SK-MEL-5 (cell line): ENCODE measurements at places on chromosomes 3 and 15.

DNA sequence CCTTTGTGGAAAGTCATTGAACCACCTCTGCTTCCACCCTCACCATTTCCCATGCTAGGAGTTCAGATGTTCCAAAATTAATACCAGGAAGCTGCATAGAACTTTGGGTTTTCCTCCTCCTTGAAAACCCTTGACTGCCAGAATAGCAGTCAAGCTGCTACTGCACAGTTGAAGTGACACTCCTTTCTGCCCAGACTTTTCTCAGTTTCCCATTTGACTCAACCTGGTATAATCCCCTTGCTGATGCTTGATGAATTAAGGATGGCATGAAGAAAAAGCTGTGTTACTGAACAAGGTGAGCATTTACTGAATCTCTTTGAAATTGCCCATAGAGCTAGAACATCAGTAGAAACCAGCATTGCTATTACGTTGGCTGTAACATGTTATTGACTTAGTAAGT, 286.0 kb downstream of the EDEM1 start:
- DNase-seq, result no peak

GRCh38 chr3:38099518-38099917, 37.4 kb downstream of the ACAA1 start:
- no peak for DNase-seq

DNA sequence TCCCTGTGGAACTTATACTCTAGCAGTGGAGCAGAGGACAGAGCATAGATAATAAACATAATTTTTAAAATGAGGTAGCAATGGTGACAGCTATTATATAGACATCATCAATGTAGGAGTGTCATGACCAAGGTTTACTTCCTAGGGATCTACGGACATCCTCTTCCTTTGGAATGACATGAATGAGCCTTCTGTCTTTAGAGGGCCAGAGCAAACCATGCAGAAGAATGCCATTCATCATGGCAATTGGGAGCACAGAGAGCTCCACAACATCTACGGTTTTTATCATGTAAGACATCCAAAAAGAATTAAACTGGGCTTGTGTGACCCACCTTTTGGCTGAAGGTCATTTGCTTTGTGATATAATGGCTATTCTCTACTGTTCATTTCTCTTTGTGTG, 30.1 kb upstream of the CAPN3 start:
- DNase-seq, result peak; percentile 80

GRCh38 chr15:91632176-91632575, 221.3 kb upstream of the SLCO3A1 start:
- DNase-seq, result no peak

DNA sequence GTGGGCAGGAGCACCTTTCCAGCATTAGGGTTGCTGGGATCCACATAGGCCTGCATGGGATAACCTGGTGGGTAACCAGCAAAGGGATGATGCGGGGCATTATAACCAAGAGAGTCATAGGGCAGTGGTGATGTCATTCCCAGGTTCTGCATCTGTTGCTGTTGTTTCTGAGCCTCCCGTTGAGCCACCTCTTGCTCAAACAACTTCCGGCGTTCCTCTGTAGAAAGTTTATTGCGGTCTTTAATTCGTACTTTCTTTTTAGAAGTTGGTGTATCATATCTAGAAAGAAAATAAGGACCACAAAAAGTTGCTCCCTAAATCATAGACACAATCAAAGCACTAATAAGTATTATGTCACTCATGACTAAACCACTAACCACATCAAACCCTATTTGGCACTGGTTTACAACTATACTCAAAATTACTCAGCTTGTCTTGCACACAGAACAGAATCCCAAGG, 77.8 kb downstream of the NBEAL2 start:
- no peak for DNase-seq

DNA sequence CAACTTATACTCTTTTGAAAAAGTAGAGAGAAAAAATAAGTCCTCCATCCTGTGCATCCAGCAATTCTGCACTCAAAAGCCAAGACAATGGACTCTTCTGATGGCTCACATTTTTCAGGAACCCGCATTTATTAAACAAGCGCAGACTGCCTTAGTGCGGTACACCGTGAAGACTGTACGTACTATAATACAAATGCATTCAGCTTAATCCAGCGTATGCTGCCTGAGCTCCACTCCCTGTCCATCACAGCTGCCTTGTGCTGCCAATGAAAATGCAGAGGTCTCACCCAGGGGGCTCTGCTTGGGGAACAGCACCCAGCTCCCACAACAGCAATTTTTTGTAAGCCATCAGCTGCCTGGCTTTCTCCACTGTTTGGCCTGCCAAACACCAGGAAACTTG, 350.9 kb downstream of the ULK4 start:
- DNase-seq, result no peak

DNA sequence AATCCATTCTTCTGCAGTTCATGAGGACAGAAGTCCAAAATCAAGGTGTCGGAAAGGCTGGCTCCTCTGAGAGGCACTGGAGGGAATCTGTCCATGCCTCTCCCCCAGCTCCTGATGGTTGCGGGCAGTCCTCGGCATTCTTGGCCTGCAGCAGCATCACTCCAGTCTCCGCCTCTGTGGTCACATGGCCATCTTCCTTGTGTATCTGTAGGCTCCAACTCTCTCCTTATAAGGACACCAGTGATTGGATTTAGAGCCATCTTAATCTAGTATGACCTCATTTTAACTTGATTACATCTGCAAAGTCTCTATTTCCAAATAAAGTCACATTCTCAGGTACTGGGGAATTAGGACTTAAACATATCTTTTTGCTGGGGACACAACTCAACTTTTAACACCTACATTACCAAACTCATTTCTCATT, 56.0 kb upstream of the FLNB start:
- DNase-seq, result no peak

GRCh38 chr3:128123156-128123537, 465 bp downstream of the RUVBL1 start:
- DNase-seq, result no peak

DNA sequence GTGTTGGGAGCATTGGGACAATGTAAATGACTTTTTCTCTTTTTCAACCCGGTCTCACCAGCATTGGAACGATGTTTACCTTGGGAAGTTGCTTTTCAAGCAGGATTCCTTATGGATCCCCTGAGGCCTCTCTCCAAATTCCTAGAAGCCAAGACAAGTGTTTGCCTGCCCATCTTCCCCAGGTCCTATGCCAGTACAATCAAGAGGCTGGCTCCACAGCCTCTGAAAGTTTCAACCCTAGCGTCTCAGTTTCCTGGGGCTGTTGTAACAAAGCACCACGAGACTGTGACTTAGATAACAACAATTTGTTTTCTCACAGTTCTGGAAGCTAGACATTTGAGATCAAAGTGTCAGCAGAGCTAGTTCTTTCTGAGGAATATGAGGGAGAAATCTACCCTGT, 347.2 kb upstream of the UMPS start:
- no peak for DNase-seq

DNA sequence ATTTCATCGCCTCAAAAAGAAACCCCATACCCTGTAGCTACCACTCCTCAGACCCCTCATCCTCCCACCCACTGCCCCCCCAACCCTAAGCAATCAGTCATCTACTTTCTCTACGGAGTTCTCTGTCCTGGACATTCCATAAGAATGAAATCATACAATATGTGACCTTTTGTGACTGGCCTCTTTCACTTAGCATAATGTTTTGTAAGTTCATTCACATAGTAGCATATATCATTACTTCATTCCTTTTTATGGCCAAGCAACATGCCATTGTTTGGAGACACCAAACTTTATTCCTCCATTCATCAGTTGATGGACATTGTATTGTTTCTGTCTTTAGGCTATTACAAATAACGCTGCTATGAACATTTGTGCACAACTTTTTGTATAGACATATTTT, 64.2 kb downstream of the TNIK start:
- no peak for DNase-seq

DNA sequence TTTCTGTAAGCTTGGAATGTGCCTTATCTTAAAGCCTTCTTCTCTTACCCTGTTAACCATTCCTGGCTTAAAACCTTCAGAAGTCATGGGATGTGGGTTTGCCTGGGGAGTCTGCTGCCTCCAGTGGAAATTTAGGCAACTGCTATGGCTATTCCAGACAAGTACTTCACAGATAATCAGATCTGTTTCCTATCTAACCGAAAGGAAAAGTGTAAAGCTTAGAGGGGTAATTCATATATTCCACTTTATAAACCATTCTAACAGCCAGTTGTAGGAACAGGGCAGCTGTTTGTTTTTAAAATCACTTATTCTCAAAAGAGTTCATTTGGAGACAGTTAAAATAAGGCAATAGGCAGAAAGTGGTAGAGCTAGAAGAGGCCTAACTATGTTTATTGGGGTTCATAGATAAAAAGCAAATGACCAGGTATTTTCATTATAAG, 219.9 kb downstream of the TCF12 start:
- peak; percentile 82 for DNase-seq

GRCh38 chr3:54123003-54123775, 837 bp downstream of the CACNA2D3 start:
- DNase-seq, result no peak

DNA sequence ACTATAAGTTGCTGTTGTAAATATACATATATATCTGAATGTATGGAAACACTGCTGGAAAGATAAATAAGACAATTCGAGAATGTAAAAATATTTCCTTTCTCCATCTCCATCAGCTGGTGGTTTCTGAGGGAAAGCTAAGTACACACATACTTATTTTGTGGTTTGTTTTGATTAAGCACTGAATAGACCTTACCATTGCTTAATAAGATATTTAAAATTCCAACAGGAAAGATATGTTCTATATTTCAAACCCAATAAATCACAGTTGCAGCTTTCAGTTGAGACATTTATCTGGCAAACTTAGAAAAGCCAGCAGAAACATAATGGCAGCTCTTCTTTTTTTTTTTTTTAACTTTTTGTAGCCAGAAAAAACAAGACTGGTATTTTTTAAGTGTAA, 160.4 kb downstream of the VGLL3 start:
- no peak for DNase-seq

DNA sequence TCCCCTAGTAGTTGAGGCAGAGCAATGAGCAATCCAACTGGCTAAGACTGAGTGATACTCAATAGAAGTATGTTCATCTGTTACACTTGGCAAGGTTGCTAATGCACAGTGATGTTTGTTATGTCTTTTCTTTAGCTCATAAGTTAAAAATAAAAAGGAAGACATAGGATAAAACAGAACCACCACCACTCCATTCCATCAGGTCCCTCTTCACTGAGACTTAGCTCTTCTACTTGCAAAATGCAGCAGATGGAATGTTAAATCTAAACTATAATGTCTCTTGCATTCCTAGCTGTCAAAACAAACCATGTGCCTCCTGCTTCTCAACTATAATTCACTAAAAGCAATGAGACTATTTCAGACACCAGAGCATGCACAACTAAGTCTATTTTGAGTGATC, 265.6 kb upstream of the UBE2E2 start:
- DNase-seq, result no peak

DNA sequence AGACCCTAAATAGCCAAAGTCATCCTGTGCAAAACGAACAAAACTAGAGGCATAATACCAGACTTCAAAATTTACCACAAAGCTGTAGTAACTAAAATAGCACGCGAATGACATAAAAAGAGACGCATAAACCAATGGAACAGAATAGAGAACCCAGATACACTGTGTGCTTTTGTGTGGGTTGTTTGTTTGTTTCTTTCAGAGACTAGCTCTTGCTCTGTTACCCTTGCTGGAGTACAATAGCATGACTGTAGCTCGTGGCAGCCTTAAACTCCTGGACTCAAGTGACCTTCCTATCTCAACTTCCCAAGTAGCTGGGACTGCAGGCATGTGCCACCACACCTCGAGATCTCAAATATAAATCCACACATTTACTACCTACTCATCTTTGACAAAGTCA, 1314.6 kb upstream of the GBE1 start:
- DNase-seq, result peak; percentile 87

DNA sequence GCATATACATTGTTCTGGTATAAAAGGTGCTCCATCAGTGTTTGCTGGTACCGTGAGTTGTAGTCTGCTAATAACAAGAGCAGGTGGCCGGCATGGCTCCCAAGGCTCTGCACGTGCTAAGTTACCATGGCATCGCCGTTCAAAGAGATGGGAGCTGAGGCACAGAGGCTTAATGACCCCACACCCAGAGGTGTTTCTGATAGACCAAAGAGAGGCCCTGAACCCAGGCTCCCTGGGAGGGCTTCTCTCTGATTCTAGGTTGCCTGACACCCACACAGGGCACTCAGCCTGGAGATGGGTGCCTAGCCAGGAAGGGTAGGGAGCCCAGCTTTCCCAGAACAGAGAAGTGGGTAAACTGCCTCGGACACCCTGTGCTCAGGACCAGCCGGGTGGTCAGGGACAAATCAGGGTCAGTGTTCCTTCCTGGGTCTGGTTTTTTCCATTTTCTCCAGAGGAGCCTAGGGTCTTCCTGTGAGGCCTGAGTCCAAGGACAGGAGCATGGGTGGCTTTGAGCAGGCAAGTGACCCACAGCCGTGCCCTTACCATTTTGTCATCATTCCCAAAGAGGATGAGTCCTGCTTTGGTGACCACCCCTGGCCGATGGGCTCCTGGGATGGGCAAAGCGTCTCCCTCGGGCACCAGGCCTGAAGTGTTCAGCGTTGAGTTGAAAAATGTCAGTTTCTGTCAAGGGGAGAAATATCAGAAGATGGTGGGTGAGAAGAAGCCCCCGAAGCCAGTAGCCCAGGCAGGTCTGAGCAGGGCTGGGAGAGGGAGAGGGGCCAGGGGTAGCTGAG, 27.3 kb downstream of the ALDH1L1 start:
- no peak for DNase-seq

GRCh38 chr3:57966829-57967228, 41.4 kb upstream of the FLNB start:
- DNase-seq, result no peak

DNA sequence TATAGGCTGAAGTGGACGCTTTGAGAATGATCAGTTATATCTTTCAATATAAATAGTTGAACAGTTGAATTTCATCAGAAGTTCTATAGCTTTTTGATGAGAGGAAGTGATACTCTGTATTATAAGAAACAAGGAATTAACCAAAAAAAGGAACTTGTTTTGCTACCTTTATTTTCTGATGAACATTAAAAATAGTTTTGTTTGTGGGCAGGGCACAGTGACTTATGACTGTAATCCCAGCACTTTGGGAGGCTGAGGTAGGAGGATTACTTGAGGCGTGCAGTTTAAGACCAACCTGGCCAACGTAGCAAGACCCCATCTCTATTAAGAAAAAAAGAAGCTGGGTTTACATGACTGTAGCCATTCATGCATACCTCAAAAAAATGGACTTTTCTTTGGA, 16.7 kb downstream of the BLOC1S6 start:
- no peak for DNase-seq
